ENCODE measurements at places on chromosomes 7 and 10.

DNA sequence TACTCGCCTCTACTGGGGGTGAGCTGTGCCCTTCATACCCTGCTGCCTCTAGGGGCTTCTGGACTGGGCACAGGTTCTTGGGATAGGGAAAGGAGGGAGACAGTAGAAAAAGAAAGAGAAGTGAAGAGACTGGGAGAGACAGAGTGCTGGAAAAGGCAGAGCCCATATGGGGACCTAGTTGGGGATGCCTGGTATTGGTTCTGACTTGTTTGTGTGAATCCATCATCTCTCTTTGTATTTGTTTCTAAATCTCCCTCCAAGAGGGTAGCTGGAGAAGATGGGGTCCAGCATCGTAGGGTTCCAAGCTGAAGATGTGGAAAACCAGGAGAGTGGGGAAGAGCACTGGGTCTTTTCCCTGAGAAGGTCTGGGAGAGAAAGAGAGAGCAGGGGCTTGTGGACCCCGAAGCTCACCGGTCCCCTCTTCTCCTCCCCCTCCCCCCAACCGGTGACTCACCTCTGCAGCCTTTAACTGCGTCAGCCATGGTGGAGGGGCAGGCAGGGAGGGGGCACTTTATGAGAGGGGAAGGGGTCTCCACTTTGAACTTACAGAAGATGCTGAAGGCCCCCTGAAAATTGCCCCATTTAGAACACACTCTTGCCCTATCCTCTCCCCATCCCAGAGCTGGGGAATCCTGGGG, 3.2 kb upstream of the VGF start:
- no peak for DNase-seq

GRCh38 chr10:79304479-79305087, 42.7 kb upstream of the PPIF start:
- DNase-seq: no peak

GRCh38 chr7:1031716-1032455, 12.5 kb upstream of the GPR146 start:
- no peak for DNase-seq

GRCh38 chr7:68432585-68432984, 1165.7 kb upstream of the AUTS2 start:
- DNase-seq: no peak

GRCh38 chr7:137546671-137547070, 203.1 kb upstream of the PTN start:
- DNase-seq: no peak

GRCh38 chr10:72087392-72087968, 871 bp downstream of the SPOCK2 start:
- no peak for DNase-seq

GRCh38 chr7:21318916-21319270, 109.0 kb upstream of the SP4 start:
- DNase-seq: no peak

GRCh38 chr10:51766423-51767102, 67.2 kb upstream of the CSTF2T start:
- DNase-seq: no peak

- DNase-seq: no peak
These were observed 228.7 kb downstream of the FRMD4A start for GRCh38 chr10:14102056-14102455.

- no peak for DNase-seq
These were observed 426.1 kb upstream of the LRRN3 start for GRCh38 chr7:110664803-110665202.

GRCh38 chr7:77702513-77702912, 6.3 kb downstream of the RSBN1L start:
- no peak for DNase-seq

GRCh38 chr10:6648894-6649720, 69.0 kb upstream of the PRKCQ start:
- no peak for DNase-seq

DNA sequence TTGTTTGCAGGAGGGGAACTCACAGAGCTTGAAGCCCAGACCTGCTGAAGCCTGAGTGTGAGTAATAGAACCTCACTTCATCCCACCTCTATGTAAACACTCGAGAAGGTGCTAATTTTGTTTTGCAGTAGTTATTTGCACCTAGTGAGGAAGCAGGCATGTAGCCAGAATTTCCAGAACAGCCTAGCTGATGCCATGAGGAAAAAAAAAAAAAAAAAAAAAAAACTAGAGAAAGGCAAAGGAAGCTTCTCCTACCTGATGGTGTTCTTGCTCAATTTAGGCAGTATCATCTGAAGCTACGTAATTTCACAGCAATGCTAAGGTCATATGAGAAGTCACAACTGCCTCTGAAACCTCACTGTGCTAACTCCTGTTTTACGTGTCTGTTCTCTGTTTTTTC, 13.6 kb upstream of the GPR37 start:
- no peak for DNase-seq

DNA sequence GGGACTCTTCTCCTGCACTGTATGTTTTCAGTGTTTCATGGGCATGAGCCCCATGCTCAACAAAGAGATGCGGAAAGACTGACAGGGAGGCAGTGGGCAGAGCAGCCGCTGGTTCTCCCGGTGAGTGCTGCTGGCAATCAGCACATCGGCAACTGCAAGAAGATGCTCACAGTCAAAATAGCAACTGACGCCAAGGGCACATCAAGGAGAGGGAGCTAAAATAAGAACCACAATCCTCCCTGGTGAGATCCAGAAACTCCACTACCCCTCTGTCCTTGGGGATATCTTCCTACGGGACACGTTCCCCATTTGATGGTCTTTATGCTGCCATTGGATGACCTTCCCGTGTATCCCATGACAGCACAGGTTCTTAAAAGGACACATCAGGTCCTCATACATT, 28.9 kb upstream of the SVIL start:
- no peak for DNase-seq

- DNase-seq: no peak
These were observed 76.2 kb upstream of the CCDC71L start for GRCh38 chr7:106737202-106737562.

DNA sequence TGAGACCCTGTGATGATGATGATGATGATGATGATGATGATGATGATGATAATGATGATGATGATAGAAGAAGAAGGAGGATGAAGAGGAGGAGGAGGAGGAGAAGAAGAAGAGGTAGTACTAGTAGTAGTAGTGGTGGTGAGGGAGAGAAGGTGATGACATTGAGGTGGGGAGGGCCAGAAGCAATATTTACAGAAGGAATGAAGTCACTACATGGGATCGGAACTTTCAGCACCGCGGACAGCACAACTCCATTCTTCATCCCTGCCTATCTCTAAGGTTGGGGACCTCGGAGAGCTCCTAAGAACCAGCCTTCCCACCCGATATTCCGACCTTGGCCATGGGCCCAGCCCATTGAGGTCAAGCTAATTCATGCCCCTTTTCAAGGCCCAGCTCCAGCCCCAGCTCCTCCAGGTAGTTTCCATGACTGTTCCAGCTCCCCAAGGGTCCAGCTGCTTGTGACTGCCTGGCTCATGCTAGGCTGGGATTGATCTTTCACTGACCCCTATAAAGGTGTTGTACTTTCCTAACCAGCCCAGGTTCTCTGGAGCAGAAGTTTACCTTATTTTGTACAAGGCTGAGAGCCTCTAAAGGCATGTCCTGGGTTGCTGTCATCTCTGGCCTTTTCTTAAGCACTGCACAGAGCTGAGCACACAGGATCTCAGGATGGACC, 10.3 kb downstream of the CRHR2 start:
- DNase-seq: no peak

DNA sequence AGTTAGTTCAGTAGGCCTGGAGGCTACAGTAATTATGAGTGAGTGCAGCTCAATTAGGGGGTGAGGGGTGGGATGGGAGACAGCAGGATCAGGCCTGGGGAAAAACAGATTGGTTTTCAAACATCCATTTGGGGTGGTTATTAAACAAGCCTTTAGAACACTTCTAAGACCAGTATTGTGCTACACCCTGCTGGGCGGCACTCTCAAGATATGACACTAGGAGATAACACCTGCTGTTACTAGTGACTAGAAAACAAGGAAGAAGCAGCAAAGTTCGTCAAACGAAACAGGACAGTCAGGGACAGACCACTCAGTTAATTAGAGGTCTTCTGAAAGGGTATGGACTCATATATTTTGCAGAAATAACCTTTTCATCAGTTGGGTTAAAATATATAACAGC, 353.6 kb downstream of the PTEN start:
- no peak for DNase-seq

GRCh38 chr10:126224967-126225671, 163.2 kb downstream of the ADAM12 start:
- DNase-seq: no peak

GRCh38 chr10:66982792-66983474, 57.1 kb downstream of the LRRTM3 start:
- no peak for DNase-seq

DNA sequence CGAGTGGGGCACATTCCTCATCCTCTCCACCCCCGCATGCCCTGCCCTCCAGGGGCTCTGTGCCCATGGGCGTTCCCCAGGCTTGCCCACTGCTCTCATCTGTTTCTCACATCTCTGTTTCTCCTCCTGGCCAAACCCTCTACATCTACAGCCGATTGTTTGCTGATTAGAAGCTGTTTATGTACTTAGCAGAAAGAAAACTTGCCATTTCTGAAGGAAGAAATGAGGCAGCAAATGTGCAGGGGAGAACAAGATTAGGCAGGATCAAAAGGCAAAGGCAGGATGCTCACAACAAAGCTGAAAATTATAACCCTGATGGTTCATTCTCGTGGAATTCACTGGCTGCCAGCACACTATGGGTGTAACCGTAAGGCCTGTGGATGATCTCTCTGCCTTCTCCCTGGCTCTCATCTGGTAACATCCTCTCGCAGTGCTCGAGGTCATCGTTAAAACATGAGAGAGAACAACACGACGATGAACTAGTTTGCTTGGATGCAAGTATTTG, 111.6 kb upstream of the KLF14 start:
- no peak for DNase-seq

DNA sequence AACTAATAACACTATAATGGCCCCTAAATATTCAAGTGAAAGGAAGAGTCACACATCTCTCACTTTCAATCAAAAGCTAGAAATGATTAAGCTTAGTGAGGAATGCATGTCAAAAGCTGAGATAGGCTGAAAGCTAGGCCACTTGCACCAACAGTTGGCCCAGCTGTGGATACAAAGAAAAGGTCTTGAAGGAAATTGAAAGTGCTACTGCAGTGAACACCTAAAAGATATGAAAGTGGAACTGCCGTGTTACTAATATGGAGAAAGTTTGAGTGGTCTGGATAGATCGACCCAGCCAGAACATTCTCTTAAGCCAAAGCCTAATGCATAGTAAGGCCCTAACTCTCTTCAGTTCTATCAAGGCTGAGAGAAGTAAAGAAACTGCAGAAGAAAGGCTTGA, 12.1 kb upstream of the SNX13 start:
- DNase-seq: no peak

GRCh38 chr7:2939193-2939885, 95.2 kb upstream of the GNA12 start:
- DNase-seq: no peak

DNA sequence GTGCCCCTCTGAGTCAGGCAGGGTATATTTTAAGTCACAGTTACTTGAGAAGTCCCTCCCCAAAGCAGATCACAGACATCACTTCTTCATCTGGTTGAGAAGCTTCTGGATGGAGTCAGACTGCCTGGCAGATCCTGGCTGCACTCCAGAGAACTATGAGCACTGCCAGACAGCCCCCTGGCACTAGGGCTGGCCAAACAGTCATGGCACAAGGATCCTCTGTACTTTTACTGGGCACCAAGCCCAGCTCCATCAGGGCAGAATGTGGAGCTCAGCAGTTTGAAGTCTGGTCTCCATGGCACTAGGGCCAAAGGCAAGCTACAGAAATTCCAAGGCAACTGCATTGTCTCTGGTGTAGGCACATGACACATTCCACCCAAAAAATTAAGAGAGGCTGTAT, 162.1 kb downstream of the NRG3 start:
- DNase-seq: no peak

DNA sequence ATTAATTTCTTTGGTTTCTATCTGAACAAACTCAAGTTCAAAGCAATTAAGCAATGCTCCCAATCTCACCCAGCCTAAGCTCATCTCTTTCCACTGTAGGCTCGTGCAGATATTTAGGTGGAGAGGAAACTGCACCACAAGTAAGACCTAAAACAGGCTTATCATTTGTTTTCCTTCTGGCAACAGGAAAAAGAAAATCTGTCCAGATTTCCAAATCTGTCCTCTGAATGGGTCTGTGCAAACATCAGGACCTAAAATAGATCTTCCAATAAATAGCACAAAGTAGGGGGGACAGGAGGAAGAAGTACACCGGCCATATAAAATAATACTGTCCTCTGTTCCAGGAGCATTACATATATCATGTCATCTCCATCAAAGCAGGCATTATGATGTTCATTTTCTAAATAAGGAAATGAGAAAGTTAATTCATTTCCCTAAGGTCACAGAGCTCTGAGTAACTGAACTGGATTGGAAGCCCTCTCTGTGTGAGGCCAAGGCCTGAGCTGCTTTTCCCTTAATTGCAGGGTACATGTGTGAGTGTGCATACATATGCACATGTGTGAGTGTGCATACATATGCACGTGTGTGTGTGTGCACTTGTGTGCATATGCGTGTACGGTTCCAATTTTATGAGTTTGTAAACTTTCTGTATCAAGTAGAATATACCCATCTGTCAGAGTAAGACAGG, 92.8 kb upstream of the PARD3 start:
- DNase-seq: no peak

DNA sequence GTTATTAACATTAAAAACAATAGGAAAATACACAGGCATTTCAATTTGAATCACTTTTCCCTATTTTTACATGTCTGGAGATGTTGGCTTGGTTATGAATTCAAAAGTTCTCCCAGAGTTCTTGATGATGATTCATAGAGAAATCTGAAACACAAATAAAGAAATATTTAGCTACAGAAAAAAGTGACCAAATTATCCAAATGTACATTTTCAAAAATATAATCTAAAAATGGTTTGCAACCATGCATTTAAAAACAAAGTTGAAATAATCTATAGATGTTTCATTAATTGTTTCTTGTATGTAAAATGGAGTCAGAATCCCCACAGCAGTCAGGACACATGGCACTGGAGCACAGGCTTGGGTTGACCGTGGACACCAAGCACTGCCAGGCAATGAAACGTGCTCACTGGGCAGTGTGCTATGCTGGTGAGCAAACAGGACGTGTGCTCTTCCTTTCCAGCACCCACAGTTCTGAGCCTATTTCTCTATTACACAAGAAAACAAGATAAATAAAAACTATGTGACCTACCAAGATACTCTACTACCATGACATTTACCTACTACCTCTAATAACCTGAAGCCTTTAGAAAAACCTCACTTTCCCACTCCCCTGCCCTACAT, 44.1 kb upstream of the PTPRN2 start:
- no peak for DNase-seq

GRCh38 chr10:31004611-31005193, 27.0 kb downstream of the ZNF438 start:
- no peak for DNase-seq
